Head of caudate nucleus (tissue), 42 donors: ENCODE measurements at places on chromosomes 7 and 10.

- DNase-seq: no peak
Measured at GRCh38 chr10:97937928-97938327, 88.3 kb downstream of the GOLGA7B start.

- DNase-seq: no peak
Measured at GRCh38 chr10:86642021-86642420, 12.3 kb upstream of the OPN4 start.

DNA sequence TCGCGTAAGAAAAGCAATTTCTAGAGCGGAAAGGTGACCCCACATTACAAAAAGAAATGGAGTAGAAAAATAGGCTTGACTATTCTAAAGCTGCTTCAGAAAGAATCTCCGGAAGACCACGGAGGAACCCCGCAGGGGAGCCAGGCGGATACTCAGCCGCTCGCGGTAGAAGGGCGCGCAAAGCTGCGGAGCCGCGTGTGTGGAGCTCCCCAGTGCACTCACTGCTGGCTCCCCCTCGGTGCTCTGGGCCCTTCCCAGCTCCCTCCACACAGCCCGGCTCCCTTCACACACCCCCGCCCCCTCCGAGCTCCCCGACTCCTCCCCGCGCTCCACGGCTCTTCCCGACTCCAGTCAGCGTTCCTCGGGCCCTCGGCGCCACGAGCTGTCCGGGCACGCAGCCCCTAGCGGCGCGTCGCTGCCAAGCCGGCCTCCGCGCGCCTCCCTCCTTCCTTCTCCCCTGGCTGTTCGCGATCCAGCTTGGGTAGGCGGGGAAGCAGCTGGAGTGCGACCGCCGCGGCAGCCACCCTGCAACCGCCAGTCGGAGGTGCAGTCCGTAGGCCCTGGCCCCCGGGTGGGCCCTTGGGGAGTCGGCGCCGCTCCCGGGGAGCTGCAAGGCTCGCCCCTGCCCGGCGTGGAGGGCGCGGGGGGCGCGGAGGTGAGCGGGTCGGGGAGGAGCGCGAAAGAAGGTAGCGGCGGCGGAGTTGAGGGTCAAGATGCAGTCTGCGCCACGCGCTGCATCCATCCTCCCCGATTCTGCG, at the start of gene STEAP2:
Gene STEAP2 (plus strand): TSS at position 350 of the 758 bp plus-strand sequence. CDS start 13,343 bp downstream, outside the sequence.
- peak; percentile 83 for DNase-seq

GRCh38 chr10:48332871-48333216, 26.4 kb downstream of the MAPK8 start:
- DNase-seq: no peak

DNA sequence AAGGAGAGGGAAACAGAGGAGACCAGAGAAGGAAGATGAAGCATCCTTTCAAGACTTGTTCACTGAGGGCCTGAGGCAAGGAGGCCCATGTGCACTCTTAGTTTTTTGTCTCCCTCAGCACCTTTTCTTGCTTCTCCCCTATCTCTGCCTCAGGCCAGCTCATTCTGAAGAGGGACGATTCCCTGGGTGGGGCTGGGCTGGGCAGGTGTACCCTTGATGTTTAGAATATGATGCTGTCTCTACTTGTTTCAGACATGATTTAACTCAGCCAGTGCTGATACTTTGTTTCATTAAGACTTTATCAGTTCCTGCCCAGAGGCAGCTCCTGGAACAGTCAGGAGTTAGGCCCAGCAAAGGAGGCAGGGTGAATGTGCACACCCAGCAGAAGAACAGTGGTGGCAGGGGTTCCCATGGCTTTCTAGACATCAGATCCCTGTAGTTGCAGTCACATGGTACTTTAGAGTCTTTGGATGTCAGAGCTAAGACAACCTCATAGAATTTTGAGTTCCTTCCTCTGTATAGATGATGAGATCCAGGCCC, 3.4 kb downstream of the PRXL2A start:
- DNase-seq: no peak

- no peak for DNase-seq
Measured at GRCh38 chr10:130111852-130112180, 1.2 kb upstream of the C10orf143 start.

DNA sequence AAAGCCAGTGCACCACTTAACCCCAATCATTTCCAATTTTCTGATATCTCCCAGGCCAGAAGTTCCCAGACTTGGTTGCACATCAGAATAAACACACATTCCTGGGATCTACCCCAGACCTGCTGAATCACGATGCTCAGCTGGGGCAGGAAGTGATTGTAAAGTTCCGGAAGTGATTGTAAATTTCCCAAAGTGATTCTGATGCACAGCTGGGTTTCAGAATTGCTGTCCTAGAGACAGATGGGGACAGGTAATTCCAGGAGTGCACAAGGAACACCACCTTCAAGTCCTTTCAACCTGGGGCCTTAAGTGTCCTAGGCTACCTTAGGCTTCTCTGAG, 104.2 kb upstream of the EEPD1 start:
- no peak for DNase-seq

DNA sequence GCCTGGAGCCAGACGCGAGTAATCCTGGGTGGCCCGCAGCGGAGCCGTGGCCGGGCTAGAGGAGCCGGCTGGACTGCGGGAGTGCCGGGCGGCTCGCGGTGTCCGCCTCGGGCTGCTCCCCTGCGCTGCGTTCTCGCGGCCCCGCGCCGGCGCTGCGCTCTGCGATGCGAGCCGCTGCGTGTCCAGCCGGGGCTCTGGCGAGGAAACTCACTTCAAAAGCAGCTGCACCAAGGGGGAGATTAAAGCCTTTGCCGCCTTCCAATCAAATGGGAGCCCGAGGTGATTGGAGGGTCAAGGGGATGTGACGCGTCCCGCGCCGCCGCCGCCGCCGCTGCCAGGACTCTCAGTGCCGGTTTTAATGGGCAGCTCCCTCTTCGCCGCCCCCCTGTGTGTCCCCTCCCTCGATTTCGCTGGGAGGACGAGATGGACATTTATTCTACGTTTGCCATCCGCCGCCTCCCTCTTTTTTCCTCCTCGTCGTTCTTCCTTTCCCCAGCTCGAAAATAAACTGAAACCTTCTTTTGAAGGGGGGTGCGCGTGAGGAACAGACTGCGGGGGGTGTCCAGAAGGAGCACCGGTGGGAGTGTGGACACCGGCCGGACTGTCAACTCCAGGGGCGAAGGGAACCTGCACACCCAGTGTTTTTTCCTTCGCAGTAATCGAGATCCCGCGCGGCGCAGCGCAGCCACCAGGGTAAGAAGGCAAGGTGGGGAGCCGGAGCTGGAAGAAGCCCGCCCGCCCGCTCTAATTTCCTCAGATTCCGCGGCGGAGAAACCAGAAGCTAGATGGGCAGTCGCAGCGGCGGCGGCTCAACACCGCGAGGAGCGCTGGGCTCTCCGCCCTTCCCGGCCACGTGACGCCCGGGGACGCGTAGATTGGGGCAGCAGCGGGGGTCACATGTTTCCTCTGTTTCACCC, at the start of gene ZNF503:
Gene ZNF503 (minus strand): TSS at position 196 of the 917 bp plus-strand sequence. CDS start 345 bp downstream, outside the sequence.
- DNase-seq: peak; percentile 98

DNA sequence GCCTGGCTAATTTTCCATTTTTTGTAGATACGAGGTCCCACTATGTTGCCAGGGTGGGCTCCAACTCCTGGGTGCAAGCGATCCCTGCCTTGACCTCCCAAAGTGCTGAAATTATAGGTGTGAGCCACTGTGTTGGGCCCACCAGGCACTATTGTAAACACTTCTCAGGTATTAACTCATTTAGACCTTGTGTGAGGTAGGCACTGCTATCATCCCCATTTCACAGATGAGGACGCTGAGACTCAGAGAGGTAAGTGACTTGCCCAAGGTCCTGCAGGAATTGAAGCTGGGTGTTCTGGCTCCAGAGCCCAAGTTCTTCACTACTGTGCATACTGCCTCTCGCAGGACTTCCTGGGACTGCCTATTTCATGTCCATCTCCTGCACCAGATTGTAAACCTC, 67.1 kb upstream of the SYPL1 start:
- no peak for DNase-seq

GRCh38 chr10:3785851-3786271, 852 bp upstream of the KLF6 start:
- no peak for DNase-seq

DNA sequence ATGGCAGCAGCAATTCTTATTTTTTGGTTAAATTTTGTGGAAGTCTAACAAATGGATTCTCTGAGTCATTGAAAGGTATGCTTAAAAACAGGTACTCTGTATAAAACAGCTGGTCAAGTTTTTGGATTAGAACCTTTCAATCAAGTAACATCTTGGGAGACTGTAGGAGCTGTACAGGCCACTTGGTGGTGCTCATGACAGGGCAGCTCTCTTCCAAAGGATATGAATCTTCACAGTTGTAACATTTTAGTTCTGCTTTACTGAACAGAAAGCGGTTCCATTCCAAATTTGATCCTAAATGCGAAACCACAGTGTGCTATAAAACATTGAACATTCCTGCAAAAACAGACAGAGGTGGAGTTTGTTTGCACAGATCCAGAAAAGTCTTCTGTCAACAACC, 44.5 kb upstream of the AGR3 start:
- DNase-seq: no peak

DNA sequence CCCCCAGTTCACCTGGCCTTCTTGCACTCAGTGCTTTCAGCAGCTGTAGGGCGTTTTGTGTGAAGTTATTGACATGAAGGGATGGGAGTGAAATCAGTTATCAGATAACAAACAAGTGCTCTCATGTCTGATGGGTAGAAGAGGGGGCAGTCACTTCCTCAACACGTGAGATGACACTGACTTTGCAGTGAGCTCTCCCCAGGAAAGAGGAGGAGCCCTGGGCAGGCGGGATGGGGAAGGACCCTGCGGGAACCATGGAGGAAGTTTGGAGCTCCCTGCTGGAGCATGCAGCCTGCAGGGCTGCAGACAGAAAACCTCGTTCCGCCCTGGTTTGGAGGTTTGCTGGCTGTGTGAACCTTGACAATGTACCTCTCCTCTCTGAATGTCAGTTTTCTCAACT, 38.7 kb downstream of the GPR26 start:
- no peak for DNase-seq

DNA sequence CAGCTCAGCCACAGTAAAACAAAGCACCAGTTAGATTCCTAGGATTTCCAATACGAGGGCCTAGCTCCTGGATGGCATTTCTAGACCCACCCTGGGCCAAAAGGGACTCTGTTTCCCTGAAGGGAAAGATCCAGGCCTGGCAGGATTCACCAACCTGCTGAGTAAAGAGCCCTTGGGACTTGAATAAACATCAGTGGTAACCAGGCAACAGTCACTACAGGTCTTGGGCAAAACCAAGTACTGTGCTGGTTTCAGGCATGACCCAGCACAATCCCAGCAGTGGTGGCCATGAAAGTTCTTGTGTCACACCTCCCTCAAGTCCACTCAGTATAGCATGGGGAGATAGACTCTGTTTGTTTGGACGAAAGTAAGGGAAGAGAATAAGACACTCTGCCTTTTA, 31.0 kb upstream of the STARD3NL start:
- DNase-seq: no peak

DNA sequence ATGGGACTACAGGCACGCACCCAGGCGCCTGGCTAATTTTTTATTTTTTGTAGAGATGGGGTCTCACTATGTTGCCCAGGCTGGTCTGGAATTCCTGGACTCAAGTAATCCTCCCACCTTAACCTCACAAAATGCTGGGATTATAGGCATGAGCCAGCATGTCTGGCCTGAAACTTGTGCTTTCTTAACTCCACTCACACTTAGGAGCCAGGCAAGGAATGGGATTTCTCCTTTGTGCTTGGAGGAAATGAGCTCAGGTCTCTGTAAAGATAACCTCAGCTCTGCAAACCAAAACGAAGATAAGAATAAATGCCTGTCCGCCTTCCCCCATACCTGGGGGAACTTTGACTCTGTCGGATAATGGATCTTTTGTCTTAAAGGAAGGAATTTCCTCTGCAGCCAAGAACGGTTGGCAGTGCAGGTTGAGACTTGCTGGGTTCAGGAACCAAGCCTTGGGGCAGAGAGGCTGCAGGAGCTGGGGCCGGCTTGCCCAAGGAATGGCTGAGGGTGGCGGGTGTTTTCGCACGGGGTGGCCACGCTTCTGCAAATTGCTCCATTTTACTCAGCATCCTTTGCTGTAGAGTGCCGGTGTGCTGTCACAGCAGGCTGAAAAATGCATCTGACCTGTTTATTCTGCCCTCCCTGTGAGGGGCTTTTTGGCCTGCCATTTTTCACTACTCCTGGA, 174.2 kb downstream of the KIAA1217 start:
- DNase-seq: no peak

GRCh38 chr7:104848138-104848990, 165.6 kb upstream of the KMT2E start:
- DNase-seq: peak; percentile 43

DNA sequence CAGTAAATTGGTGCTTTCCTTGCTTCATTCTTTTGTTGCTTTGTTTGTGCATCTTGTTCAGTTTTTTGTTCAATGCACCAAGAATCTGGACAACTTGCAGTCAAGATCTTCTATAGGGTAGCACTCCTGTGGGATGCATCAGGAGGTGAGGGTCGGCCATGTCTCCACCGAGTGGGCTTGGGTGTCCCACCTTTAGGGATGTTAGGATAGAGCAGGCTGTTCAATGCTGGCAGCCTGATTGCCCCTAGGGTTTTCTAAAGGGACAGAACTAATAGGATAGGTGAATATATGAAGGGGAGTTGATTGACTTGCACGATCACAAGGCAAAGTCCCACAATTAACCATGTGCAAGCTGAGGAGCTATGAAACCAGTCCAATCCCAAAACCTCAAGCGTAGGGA, 109.9 kb downstream of the GLRX3 start:
- DNase-seq: no peak

DNA sequence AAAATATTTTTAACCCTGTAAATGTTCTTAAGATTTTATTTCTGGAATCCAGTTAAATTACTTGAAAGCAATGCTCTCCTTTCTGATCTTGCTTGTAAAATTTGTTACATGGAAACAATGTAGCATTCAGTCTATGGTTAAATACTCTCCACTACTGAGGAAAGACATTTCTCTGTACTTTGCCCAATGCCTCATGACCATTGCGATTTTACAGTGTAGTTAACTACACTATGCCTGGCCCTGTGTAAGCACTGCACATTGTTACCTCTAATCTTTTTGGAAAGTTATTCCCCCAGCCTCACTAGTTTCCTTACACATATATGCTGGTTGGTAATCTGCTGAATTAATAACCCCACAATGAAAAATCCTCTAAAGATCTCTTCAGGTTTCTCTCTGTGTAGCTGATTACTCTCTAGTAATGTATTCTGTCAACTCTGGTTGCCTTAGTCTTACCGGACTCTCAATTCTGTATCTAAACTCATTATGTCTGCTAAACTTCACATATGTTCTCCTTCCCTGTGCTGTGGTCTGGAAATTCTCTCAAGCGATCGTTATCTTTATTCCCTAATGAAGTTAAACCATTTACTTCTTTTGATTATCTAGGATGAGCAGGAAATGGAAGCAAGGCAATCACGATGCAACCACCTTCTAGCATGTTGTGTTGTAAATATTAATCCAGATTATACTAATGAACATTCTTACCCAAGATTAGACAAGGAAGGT, 58.7 kb upstream of the TMEM106B start:
- no peak for DNase-seq

GRCh38 chr7:129263168-129263567, 38.3 kb downstream of the AHCYL2 start:
- no peak for DNase-seq

- DNase-seq: no peak
Measured at GRCh38 chr7:157397036-157397720, 60.4 kb downstream of the DNAJB6 start.

GRCh38 chr7:157432541-157432956, 95.7 kb downstream of the DNAJB6 start:
- no peak for DNase-seq
